Epithelial cell of proximal tubule (primary cell): ENCODE measurements at places on chromosomes 6 and 20. TPM values are rescaled to one million over a fixed set of nuclear protein-coding genes. Genes with fewer than 3 reads are reported as not detected.

Gene BYSL
- 8.7 and 27.3 TPM in 2 replicates for total RNA-seq

Gene NKAIN2
- total RNA-seq, result under 0.01 TPM in 1 of 2 replicates, not detected in the other

Gene PNLDC1
- not detected in 2 replicates for total RNA-seq

Gene COL9A3
- 2.8 and 4.6 TPM in 2 replicates for total RNA-seq

GRCh38 chr6:37680668-37681067, 17.0 kb downstream of the MDGA1 start:
- no peak for DNase-seq

- no peak for DNase-seq
Observed at GRCh38 chr6:37538107-37538506, 38.4 kb upstream of the CCDC167 start.

DNA sequence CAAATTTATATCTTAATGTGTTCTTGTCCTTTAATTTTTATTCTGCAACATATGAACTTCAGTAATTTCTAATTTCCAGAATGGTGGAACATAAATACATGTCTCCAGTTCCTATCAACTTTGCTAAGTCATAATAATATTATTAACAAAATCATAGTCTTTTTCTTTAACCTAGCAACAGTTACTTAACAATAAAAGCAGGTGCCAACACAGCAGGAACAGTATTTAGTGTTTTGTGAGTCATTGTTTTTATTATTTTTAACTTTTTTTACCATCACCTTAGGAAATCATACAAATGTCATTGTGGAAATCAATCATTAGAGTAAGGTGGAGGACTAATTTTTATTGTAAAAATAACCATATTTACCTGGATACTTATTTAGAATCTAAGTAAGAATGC, 133.5 kb downstream of the PLCB1 start:
- DNase-seq, result no peak
